Spinal cord (tissue), 10 donors: ENCODE measurements at places on chromosomes 3 and 15. TPM values are rescaled to one million over a fixed set of nuclear protein-coding genes. Genes with fewer than 3 reads are reported as not detected.

CHL1 gene
- 110 TPM for polyA plus RNA-seq

DNA sequence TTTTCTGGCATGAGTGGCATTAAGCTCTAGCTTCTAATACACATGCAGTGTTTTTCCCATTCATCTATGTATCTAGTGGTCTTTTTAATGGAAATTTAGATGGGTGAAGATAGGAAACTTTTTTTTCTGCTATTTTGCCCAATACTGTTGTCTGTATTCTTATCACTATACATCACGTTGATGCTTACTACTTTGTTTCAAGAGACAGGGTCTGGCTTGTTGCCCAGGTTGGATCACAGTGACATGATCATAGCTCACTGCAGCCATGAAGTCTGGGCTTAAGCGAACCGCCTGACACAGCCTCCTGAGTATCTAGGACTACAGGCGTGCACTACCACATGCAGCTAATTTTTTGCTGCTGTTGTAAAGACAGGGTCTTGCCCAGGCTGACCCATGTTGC lies 84.6 kb downstream of the PEAK1 start:
- H3K4me3 ChIP-seq, result no peak overlapping the region
- no peak overlapping the region for H3K27ac ChIP-seq
- no peaks in the 10 kb centered on the region for H3K4me1 ChIP-seq
- H3K36me3 ChIP-seq, result no peaks in the 10 kb centered on the region
- DNase-seq, result no peak

DNA sequence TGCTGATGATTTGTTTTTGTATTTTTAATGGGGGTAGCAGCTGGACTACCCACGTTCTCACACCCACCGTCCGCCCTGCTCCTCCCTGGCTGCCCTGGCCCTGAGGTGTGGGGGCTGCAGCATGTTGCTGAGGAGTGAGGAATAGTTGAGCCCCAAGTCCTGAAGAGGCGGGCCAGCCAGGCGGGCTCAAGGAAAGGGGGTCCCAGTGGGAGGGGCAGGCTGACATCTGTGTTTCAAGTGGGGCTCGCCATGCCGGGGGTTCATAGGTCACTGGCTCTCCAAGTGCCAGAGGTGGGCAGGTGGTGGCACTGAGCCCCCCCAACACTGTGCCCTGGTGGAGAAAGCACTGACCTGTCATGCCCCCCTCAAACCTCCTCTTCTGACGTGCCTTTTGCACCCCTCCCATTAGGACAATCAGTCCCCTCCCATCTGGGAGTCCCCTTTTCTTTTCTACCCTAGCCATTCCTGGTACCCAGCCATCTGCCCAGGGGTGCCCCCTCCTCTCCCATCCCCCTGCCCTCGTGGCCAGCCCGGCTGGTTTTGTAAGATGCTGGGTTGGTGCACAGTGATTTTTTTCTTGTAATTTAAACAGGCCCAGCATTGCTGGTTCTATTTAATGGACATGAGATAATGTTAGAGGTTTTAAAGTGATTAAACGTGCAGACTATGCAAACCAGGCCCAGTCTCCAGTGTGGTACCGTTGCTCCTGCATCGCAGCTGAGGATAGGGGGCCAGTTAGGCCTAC lies 1.4 kb upstream of the FES start:
- peaks cover 32% of the 10 kb centered on the region for H3K4me1 ChIP-seq
- DNase-seq, result no peak
- peaks cover 64% of the 10 kb centered on the region for H3K36me3 ChIP-seq
- H3K27ac ChIP-seq, result peak overlapping the region; percentile 80

- DNase-seq, result no peak
- no peaks in the 10 kb centered on the region for H3K27me3 ChIP-seq
- no peak overlapping the region for H3K4me3 ChIP-seq
- H3K27ac ChIP-seq, result no peak overlapping the region
- no peaks in the 10 kb centered on the region for H3K36me3 ChIP-seq
Observed at GRCh38 chr15:83919319-83919830, 265.5 kb downstream of the ADAMTSL3 start.

GRCh38 chr3:56443372-56443771 lies 24.9 kb downstream of the ERC2 start:
- DNase-seq, result no peak
- H3K27ac ChIP-seq, result no peak overlapping the region
- H3K36me3 ChIP-seq, result no peaks in the 10 kb centered on the region
- H3K27me3 ChIP-seq, result no peaks in the 10 kb centered on the region
- H3K4me1 ChIP-seq, result no peaks in the 10 kb centered on the region

FOXL2 gene
- polyA plus RNA-seq, result 0.86 TPM

ZNF662 gene
- 26.9 TPM for polyA plus RNA-seq

DNA sequence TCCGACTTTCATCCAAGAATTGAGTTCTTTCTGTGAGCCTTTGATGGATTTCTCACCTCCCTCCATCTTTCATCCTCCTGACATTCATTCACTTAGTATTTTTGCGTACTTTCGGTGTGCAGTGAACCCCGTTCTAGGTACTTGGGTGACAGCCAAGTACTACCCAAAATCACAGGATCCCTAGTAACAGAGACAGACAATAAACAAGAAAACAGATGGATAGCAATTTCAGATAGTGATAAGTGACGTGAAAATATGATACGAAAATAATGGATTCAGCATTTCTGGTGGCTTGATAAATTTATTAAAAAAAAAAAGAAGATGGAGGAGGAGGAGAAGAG lies 264 bp upstream of the CMTM6 start:
- no peaks in the 10 kb centered on the region for H3K36me3 ChIP-seq
- peak overlapping the region; percentile 99 for H3K27ac ChIP-seq
- peak overlapping the region; percentile 82 for H3K4me3 ChIP-seq
- DNase-seq, result no peak
- H3K4me1 ChIP-seq, result peaks cover 7% of the 10 kb centered on the region
- H3K27me3 ChIP-seq, result no peaks in the 10 kb centered on the region

PLA2G4B gene
- 31.2 TPM for polyA plus RNA-seq

DNA sequence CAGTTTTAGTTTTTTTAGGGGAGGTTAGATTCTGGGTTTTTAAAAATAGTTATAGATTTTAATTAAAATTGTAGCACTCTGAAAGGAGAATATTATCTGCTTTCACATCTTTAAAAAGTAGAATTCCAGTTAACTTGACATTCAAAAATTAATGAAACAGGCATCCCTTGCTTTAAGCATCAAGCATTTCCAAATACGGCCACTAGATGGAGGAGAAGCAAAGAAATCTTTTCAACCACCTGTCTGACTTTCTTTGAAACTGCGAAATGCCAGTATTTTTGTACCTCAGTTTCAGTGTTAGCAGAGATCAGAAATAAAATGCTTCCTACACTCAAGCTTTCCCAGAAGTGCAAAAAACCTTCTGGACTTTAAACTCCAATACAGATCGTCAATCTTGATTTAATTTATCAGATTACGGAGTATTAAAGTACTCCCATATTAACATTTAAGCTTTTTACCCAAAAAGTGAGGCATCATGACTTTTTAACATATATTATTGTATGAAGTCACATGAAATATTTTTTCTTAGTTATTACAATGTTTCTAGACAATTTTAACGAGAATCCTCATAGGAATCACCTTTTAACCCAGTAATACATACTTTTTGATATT lies 153.3 kb downstream of the P3H2 start:
- DNase-seq, result peak; percentile 71
- H3K27me3 ChIP-seq, result no peaks in the 10 kb centered on the region
- H3K4me1 ChIP-seq, result peaks cover under 1% of the 10 kb centered on the region
- no peaks in the 10 kb centered on the region for H3K36me3 ChIP-seq

CPNE9 gene
- 5.3 TPM for polyA plus RNA-seq

DNA sequence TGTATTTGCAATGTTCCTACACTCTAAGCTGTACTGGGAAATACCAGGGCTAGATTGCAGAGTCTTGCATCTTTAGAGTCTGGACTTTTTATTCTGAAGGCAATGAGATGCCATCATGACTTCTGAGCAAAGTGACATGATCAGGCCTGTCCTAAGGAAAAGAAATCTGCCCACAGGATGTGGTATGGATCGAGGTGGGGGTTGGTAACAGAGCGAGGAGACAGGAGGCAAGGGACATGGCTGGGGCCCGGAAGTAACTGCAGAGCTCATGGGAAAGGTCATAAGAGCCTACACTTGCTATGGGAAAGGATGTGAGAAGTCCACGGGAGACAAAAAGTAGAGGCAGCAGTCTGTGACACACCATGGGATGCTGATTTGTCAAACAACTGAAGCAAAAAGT lies 121.5 kb downstream of the OXNAD1 start:
- no peak overlapping the region for H3K27ac ChIP-seq
- H3K4me1 ChIP-seq, result peaks cover 3% of the 10 kb centered on the region
- H3K36me3 ChIP-seq, result no peaks in the 10 kb centered on the region

SPINK8 gene
- polyA plus RNA-seq, result 1.5 TPM

GRCh38 chr3:160474416-160474838 lies 24.8 kb upstream of the TRIM59 start:
- H3K36me3 ChIP-seq, result no peaks in the 10 kb centered on the region
- no peaks in the 10 kb centered on the region for H3K27me3 ChIP-seq
- H3K4me1 ChIP-seq, result no peaks in the 10 kb centered on the region
- no peak overlapping the region for H3K27ac ChIP-seq
- DNase-seq, result no peak
- H3K4me3 ChIP-seq, result no peak overlapping the region
